ENCODE measurements at places on chromosomes 11 and 22.
A peak's percentile ranks its signal among the peaks of the same experiment; 100 is the strongest.

GRCh38 chr11:117419482-117420142, 92.0 kb downstream of the CEP164 start:
- DNase-seq, result no peak

GRCh38 chr11:27290261-27291050, 72.6 kb downstream of the CCDC34 start:
- no peak for DNase-seq

DNA sequence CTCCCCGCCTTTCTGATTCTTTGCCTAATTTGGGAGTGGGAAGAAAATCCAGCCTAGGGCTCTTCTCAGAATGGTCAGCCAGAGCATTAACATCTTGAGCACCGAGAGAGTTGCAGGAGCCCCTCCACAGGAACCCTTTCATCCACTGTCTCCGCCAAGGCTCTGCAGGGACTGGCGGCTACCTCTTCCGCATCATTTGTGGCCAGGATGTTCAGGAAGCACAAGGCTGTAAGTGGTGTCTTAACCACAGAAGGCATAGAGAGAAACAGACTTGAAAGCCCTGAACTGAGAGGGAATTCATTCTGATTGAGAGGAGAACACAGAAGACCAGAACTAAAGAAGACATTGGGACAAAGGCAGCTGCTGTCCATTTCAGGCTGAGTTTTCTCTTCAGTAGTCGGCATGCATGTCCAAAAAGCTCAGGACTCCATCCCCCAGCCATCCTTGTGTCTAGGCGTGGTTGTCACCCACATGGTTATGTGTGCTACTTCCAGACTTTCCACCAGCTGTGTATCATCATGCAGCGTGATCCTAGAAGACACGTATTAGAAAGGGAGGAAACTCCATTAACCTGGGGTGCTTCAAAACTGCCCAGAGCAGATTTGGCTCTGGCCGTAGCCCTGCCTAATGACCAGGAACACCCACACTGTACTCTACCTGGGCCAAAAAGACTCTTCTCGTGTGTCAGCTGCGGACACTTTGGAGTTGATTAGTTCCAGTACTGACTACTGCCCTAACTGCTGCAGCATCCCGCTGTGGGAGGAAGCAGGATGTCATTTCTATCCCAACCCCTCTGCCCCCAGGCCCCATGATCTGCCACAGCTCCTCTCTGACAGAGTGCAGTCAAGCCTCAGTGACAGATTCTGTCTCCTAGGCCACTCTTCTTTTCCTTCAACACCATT, 725.1 kb downstream of the NTM start:
- no peak for DNase-seq

GRCh38 chr11:19734171-19734570, 21.5 kb downstream of the NAV2 start:
- DNase-seq, result no peak

DNA sequence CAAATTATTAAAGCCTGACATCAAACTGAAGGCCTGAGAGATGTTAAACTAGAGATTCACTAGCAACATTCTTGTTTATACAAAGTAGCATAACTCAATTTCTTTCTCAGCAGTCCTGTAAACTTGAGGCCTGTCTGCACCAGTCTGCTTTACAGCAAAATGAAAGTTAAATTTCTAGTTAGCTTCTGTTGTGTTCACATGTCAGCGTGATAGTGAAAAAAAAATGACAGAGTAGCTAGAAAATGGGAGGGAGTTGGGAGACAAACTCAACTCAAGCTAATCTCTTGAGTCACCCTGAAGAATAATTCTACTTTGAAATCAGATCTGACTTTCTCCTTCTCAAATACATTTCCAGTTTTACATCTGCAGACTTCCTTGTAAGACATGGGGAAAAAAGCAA, 6.5 kb downstream of the RBFOX2 start:
- DNase-seq, result no peak

DNA sequence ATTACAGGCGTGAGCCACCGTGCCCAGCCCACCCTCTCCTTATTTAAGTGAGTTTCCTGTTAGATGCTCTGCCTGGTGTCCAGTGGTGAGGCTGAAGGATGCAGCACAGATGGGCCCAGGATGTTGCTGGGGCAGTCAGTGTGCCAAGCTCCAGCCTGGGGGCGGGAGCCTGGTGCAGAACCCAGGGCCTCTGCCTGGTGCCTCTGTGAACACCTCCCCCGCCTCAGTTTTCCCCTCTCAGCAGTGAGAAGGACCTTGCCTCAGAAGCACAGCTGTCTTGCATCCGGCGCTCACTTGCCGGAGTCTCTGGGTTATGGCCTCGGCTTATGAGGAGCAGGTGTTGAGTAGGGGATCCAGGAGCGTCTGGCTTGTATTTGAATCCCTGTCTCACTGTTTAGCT, 116.2 kb downstream of the KIAA1671 start:
- no peak for DNase-seq

- DNase-seq, result no peak
These were observed 15.1 kb downstream of the OR51E1 start for GRCh38 chr11:4658629-4659445.

DNA sequence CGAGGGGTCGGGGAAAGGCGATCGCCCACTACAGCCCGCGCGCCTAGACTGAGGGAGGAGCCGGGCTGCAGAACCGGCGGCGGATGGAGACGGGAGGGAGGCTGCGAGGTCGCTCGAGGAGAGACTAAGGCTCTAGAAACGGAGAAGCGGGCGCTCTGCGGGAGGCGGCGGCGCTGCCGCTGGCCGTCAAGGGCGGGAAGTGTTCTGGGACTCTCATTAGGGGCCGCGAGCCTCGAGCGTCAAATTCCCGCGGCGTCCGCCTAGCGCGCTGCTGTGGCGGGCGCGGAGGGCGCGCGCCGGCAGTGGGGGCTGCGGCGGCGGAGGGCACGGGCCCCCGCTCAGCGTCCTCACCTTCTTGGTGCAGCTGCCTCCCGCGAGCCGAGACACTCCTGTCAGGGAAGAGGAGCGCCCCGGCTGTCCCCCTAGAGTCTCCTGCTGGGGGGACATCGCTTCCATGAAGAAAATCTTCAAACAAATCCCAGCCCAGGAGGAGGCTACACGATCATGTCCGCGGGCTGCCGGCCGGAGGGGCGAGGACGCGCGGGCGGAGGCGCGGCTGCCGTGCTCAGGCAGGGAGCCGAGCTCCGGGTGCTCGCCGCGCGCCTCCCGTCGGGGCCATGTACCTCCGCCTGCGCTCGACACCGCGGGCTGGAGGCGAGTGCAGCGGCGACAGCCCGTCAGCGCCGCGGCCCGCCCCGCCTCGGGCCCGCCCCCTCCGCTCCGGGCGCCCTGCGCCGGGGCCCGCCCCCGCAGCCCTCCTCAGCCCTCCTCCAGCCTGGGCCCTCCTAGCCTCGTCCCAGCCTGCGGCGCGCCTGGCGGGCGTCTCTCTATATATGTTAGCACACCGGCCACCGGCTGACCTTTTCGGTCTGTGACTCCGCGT, at the start of gene ARHGAP20:
ARHGAP20 (minus strand) TSS at position 662 of the 883 bp plus-strand sequence; CDS start at position 456, 206 bp downstream.
- peak; percentile 11 for DNase-seq

DNA sequence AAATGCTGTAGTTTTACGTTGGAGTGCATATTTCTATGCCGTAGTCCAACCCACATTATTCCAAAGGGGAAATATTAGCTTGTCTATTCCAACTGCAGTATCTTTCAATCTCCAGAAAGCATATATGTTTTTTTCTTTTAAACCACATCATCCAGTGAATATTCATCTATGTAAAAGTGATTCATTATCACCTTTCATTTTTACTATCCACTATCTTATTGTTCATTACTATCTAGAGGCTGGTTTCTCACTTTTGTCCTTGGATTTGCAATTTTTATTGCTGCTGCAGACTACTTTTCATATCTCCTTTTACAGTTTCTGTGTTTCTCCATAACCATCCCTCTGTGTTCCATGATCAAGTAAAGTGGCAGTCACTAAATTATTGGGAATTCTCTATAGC, 1097.2 kb upstream of the TENM4 start:
- no peak for DNase-seq

DNA sequence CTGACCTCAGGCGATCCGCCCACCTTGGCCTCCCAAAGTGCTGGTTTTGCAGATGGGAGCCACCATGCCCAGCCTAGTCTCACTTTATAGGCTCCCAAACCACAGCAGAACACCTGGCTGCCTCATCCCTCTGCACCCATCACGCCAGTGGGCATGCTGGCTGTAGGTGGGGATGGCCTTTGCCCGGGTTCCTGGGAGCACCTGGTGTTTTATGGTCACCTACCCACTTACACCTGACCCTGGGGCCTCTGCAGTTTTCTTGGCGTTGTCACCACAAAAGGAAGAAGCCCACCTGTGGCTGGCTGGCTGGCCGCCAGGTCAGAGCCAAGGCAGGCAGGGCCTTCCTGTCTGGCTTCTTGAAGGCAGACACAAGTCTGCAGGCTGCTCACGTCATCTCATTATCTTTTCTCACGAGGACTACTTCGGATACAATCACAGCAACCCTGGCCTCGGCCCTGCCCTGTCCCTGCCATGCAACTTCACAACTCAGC, 8.2 kb downstream of the RRP7A start:
- no peak for DNase-seq

- DNase-seq, result no peak
These were observed 19.3 kb upstream of the TMEM191C start for GRCh38 chr22:21447694-21448402.

DNA sequence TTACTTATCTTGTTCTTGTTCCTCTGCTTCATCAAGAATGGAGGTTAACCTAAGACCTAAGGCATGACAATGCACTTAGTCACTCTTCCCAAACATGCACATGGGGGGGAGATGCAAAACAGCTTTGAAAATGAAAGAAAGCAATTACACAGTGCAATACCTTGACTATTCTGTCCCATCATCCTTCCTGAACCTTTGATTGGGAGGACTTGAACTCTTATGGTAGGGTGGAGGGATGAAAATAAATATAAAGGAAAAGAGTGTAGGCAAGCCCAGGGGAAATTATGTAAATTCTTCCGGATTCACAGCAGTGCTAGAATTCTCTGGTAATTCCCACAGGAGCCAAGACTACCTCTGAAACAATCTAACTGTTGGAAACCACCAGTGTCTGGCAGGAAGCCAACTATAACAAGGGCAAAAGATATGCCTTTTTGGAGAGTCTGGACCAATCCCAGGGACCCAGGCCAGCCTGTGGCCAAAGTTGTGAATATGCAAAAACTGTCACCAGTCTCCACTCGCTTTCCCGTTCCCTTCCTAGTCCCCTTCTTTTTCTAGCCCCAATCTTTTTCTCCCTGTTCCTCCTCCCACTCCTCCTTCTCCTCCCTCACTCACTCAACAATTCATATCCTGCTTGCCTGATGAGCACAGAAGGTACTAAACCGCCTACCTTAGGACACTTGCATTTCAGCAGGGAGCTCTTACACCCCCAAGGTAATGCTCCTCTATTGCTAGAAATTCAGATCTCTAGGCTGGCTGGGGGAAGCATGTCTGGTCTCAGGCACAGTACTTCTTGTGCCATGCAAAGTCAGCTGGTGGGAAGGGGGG, 2.5 kb upstream of the RCN1 start:
- no peak for DNase-seq

- no peak for DNase-seq
These were observed 414 bp upstream of the PNPLA3 start for GRCh38 chr22:43923191-43923590.

DNA sequence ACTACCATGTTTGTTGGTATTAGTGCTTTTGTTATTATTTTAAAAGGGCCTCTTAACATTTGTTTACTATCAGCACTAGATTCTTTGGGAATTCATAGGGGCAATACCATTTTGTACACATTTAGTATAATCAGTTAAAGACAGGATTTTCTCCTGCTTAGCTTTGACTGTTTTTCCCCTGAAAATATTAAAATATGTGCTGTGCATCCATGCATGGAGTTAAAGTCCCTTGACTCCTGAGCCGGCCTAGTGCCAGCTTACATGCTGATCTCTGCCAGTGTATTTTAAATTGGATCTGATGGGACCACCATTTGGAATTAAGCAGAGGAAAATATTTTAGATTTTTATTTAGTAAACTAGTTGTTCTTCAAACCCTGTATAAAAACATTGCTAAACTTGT, 161.4 kb downstream of the METTL15 start:
- no peak for DNase-seq

- no peak for DNase-seq
These were observed 6.3 kb downstream of the TST start for GRCh38 chr22:37012956-37013355.

GRCh38 chr11:78365381-78365792, 52.2 kb downstream of the GAB2 start:
- DNase-seq, result no peak

GRCh38 chr22:26744892-26745808, 87.8 kb downstream of the MIAT start:
- DNase-seq, result no peak

DNA sequence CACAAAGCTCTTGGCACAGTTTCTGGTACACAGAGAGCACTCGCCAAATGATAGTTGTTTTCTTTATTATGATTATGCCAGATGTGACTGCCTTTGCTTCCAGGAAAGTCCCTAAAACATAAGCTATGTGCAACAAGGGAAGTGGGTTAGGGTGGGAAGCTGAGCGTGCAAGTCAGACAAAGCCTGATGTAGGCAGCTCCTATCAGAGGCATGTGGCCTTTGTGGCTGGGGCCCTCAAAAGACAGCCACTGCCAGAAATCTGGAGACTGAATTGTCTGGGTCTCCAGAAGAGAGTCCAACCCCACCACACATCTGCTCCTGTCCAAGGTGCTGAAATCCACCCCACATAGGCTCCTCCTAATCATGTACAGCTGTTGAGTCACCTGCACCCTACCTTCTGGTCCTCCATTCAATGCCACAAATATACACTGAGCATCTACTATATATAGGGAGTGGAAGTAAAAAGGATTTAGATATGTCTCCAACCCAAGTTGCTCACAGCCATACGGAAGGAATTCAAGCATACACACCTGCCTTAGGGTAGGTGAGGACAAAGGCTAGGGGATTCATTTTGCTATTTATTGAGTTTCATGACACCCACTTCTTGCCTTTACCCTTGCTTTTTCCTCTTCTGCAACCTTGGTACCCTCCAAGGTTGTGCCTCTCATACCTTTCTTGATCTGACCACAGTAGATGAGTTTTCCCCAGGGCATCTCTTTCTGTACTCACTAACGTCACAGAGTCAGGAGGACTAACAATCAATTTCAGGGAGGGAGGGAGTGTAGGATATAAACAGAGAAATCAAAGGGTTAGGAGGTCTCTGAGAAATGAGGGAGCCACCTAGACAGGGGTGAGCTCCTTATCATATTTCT, 12.4 kb downstream of the SEC14L3 start:
- no peak for DNase-seq

DNA sequence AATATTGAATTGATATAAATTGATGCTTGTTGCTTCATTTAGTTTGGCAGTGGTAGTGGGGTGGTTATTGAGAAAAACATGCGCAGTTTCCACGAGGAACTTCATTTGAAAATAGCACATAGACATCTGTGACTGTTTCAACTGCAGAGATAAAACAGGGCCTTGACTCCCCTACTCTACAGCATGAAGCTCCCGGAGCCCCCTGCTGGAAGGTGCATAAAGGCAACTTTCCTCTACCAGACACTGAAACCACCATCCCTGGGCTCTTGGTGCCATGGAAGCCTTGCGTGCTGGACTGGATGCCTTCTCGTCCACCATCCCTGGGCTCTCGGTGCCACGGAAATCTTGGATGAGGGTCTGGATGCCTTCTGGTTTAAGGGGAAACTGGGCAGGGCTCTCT, 195.9 kb downstream of the CSNK2A3 start:
- DNase-seq, result peak; percentile 33
